ENCODE measurements at places on chromosomes 11 and 22.

GRCh38 chr11:46381819-46382645, 563 bp downstream of the MDK start:
- DNase-seq, result no peak

GRCh38 chr11:14357881-14358728, 878 bp downstream of the RRAS2 start:
- DNase-seq, result peak; percentile 67

DNA sequence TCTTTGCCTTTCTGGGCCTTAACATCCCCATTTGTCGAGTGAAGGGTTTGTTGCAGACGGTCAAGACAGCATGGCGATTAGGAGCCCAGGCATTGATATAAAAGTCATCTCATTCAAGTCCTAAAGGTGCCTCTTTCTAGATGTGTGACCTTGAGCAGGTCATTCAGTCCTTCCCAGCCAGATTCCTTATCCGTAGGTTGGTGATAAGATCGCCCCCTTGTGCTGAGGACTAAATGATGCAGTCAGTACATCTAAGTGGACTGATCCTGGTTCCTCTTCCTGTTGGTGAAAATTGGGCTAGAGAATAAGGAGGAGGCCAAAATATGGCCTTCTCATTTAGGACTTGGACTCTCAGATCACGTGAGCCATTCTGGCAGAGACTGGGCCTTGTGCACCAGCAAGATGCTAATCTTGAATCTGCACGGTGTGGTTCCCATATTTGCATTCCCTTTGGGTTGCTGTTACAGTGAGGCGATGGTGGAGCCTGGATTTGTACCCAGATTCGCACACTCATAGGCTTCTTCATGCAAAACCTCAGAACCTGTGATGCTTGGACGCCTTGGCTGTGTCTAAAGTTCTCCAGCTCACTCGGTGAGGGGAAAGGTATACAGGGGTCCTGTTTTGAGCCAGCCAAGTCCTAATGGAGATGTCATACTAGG, 156.8 kb downstream of the MYO18B start:
- peak; percentile 9 for DNase-seq

DNA sequence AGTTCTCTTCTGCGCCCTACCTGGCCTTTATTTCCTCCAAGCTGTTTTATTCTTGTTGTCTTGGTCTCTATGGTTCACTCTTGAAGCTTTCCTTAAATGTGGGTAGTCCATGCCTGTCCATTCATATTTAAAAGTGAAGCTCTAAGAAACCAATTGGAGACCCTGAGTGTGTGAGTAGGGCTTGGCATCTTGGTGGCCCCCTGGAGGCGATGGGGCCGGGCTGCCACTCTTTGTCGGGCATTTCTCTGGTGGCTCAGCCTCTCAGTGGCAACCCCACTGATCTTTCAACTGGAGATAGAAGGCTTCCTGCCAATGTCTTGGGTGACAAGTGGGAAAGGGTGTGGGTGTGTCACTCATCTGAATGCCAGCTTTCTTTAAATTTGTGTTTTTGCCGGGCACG, 9.1 kb downstream of the TRPT1 start:
- DNase-seq, result no peak

GRCh38 chr11:32382339-32383049, 52.8 kb downstream of the WT1 start:
- no peak for DNase-seq

DNA sequence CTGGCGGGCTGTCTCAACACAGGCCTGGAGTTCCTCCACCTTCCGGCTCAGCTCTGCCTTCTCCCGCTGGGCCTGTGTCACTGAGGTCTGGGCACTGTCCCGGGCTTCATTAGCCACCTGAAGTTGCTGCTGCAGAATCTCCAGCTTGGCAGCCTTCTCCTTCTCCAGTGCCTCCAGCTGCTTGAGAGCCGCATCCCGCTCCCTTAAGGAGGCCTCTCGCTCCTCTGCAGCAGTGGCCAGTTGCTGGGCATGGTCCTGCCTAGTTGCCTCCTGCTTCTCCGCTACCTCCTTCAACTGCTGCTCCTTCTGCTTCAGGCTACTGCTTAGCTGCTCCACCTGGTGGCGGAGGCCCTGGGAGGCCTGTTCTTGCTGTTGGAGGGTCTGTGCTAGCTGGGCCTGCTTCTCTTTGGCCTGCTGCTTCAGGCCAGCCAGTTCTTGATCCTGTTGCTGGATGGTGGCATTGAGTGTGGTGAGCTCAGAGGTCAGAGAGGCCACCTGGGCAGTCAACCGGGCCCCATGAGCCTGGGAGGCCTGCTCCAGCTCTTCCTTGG, 16.9 kb downstream of the IL18BP start:
- no peak for DNase-seq

GRCh38 chr22:20549232-20549841, 41.9 kb downstream of the MED15 start:
- DNase-seq, result no peak

GRCh38 chr11:197741-198235, 4.9 kb downstream of the SCGB1C1 start:
- no peak for DNase-seq

GRCh38 chr11:9280655-9281301, 15.6 kb upstream of the DENND5A start:
- no peak for DNase-seq

- no peak for DNase-seq
These were observed 17.7 kb downstream of the RAB30 start for GRCh38 chr11:83054001-83054400.

GRCh38 chr22:45284705-45285262, at the start of gene UPK3A:
TSS of gene UPK3A (plus strand) at chr22:45284949. CDS start at chr22:45285014, 65 bp downstream.
- DNase-seq, result peak; percentile 64

DNA sequence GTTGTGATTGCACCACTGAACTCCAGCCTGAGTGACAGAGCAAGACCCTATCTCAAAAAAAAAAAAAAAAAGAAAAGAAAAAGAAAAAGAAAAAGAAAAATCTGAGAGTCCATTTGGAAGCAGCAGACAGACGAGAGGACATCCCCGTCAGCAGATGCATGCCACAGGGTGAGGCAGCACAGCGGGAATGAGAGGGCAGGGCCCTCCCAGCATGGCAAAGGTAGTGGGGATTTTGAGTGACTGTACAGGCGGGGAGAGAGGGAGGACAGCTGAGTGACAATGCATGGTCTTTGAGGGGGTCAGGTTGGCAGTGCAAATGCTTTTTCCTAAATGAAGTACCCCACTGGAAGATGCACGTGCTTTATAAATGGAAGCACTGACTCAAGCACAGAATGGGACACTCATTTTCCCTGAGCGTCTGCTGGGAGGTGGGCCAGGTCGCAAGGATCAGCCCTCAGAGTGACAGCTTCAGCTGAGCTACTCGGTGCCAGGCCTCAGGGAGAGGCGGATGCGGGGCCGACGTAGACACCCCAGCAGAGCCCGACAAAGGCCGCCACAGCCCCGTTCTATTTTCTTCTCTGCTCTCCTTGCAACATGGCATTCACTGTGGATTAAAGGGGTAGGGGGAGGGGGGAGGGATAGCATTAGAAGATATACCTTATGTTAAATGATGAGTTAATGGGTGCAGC, 113.5 kb downstream of the SHANK2 start:
- peak; percentile 11 for DNase-seq

DNA sequence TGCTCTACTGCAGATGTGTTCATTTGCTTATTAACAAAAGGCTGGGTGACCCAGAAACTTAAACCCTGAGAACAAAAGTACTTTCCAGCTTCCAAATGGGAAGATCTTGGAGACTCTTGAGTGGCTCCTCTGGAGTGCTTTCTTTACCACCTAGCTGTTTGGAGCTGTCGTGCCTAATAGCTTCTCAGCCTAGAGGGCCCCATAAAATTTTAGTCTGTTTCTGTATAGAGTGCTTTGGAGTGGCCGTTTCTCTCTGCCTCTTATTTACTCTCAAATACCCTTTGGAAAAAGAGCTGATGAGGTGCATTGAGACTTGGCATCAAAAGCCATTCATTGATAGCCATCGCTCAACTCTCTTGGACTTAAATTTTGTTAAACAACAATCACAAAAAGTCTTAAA, 50.7 kb downstream of the ZNRF3 start:
- DNase-seq, result no peak

- DNase-seq, result no peak
These were observed 73.9 kb downstream of the SPON1 start for GRCh38 chr11:14036469-14036868.

GRCh38 chr11:119885861-119886567, 157.0 kb upstream of the NECTIN1 start:
- no peak for DNase-seq

DNA sequence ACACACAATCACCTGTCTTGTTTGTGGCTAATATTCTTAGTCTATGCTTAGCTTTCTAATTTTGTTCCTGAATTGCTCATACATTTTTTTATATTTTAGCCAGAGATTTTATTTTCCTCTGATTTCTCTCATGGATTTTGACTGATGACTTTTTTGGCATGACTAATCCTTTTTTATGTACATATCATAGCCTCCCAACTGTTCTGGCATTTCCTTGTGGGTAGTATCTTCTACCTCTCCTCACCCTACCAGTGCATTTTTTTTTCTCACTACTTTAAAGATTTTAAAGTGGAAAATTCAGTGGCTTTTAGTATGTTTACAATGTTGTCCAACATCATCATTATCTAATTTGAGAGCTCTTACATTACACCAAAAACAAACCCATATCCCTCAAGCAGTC, 84.4 kb upstream of the TENM4 start:
- DNase-seq, result no peak

DNA sequence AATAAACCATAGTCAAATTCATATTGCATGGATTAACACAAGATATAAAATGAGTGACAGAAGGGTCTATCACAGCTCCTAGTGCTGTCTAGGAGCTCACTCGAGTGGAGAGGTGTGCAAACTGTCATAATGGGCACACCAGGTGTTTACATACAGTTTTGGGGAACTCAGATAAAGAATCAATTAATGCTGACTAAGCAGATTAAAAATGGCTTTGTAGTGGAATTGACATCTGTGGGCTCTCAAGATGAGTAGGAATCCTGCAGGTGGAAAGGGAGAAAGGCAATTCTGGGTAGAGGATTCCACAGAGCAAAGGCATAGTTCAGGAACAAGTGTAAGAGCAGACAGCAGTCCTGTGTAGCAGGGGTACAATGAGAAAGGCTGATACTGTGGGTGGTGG, 496.2 kb upstream of the CCDC90B start:
- DNase-seq, result no peak

GRCh38 chr11:104163100-104164027, 583 bp downstream of the PDGFD start:
- peak; percentile 11 for DNase-seq

DNA sequence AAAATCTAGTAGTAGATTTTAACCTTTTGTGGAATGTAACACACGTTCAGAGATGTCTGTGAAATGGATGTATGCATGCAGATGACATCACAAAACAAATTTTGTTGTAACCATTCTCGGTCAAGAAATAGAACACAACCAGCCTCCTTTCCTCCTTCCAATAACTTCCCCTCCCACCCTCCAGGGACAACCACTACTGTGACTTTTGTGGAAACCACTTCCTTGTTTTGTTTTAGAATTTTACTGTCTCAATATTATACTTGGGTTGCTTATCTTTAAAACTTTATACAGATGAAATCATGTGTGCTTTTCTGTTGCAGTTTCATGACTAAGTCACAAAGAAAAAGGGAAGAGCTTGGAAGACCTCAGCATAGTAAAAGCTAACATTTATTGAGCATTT, 189.4 kb upstream of the NCAM1 start:
- DNase-seq, result no peak

DNA sequence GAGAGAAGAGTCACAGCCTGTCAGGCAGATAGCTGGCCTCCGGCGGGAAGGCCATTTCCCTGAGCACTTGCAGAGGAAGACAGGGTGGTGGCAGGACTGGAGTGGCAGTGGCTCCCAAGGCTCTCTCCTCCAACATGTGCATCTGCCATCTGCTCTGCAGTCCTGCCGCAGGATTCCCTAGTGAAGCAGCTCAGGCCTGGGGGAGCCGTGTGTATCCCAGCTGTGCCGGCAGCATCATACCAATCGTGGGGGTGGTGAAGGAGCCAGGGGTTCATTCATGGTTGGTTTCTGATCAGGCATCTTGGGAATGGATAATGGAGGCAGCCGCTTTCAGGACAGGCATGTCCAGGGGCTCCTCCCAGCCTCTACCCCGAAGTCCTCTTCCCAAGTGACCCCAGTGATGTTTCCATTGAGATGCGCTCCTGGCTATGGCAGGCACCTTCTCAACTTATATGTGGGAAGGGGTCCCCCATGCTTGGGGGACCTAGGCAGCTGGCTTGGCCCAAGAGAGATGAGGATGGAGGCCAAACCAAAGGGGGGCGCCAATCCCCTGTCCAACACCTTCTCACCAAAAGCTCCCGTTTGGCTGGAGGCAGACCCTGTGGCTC, 6.1 kb downstream of the TAGLN start:
- no peak for DNase-seq

GRCh38 chr11:77375107-77375506, 73.6 kb upstream of the GDPD4 start:
- no peak for DNase-seq

DNA sequence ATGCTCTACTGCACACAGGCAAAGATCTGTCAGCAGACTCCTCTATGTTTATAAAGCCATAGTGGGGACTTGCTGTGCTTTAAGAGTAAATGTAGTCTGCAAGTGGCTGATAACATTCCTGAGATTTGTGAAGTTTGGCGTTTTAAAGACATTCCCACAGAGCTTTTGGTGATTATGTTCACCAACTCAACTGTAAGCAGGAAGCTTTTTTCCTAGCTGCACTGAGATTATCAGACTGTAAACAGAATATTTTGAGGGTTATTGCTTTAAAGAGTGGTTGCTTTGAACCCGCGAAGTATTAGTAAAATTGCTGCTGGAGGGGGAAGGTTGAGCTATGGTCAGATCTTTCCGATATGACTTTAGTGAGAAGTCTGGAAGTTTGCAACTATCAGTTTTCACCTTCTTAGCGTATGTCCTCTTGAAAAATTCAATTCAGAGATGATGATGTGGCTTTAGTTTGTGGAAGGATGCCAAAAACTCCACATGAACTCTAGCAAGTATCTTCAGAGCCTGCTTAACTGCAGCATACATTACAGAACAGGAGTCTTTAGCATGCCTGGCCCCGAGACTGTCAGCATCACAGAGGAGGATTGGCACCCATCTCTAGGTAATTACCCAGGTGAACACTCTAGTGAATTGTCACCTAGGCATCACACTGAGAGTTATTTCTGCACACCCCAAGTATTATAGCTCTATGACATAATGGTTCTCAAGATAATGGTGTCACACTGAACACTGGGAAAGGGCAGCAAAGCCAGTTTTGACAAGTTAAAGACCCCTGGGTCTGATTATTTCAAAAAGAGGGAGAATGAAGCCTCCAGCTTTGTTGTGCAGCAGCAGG, 89.9 kb downstream of the MTNR1B start:
- DNase-seq, result no peak

GRCh38 chr11:61473370-61474012, 35.1 kb upstream of the LRRC10B start:
- DNase-seq, result no peak

Data from neuronal stem cell (in vitro differentiated cells).